ENCODE measurements at places on chromosomes 4 and X.

GRCh38 chr4:168021666-168022065, 70.7 kb upstream of the ANXA10 start:
- no peak for DNase-seq

GRCh38 chrX:397575-397974, 10.9 kb upstream of the PPP2R3B start:
- DNase-seq = no peak

GRCh38 chrX:124231451-124231759, 101.1 kb upstream of the TEX13D start:
- DNase-seq = no peak

GRCh38 chr4:107255114-107255513, 219.0 kb upstream of the DKK2 start:
- no peak for DNase-seq

DNA sequence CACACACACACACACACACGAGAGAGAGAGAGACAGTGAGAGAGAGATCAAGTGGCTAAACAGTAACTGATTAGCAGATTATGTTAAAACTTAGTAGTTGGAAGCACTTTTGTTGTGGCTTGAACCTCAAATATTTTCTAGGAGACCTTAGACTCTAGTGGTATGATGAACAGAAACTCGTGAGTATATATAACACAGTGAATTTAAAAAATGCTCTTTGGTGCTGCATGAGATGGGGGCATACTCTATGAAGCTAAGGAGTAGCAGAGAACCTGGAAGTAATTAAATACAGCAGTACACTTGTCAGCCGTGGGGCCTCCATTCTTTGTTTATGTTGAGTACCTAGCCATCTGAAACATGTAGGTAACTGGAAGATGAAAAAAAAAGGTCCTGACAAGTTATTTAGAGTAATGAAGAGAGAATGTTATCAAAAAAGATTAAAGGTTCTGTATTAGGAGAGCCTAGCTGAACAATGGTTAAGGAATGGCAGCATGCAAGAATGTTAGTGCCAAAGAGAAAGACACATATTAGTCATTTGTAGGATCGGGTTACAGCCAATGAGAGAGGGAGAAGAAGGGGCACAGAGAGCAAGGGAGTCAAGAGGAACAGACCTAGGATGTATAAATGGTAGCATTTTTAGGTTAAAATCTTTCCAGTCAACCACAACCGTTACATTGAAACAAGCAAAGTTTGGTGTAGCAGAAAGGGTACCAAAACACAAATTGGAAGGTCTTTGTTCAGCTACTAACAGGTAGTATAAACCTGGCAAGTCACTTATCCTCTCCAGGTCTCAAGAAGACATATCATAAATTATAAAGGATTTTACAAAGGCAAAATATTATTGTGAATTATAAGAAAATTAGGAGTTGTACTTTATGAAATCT, 316.7 kb upstream of the DIPK2B start:
- DNase-seq = no peak

DNA sequence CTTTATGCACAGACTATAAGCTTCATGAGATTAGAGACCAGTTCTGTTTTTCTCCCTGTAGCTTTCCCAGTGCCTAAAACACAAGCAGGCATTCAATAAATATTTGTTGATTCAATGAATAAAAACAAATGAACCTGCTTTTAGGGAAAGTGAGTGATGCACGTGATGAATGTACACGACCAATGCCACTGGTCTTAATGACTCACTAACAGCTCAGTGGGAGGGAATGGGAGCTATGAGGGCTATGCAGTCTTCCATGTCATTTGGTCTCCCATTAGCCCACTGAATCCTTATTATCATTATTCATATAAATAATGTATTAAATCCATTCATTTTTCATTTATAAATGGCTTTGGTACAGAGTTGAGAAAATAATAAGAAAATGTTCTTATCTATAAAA, 247.4 kb downstream of the FBXO8 start:
- DNase-seq = no peak

DNA sequence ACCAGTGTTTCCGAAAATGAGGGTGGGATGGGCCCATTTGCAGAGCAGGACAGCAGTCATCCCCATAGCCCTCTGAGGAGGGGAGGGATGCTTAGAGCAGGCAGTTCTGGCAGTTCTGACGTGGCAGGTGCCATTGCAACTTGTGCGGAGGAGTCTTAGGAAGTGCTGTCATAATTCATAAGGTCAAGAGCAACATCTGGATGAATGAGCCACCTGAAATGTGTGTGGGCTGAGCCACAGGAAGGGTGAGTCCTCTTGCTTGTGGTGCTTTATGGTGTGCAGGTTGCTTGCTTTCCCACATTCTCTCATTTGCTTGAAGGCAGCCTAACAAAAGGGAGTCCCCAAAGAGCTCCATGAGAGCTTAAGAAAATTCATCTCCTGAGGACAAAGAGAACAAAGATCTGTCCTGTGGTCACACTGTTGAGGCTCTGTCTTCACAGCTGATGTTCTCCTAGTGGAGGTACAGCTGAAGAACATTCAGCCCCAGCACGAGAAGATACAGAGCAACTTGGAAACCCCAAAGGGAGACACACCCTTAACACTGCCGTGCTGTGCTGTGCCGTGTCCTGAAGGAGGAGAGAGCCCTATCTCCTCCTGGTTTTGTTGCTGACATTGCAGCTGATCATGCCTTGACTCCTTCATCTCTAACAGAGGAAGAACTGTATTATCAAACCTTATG, 60.3 kb downstream of the DLG3 start:
- no peak for DNase-seq

DNA sequence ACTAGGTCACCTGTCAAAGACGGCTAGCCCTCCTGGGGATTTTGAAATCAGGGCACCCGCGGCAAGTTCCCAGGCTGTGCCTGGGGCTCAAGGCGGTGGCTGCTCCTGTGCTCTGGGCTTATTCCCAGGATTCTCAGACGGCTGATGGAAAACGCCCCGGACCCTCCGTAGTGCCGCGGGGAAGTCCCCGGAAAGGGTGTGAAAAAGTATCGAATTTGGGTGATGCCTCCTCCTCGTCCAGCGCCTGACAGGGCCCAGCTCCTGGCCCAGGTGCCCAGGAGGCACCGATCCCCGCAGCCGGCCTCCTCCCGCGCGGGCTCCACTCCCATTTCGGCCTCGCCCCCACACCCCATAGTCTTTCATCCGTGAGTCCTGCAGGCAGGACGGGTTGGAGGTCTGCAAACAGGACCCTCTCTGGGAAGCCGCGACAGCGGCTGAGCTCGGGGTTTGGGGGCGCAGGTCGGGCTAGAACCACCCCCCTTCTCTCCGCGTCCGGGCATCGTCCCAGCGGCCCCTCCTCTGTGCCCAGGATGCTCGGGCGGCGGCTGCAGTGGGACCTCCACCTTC, 1.1 kb upstream of the NSG1 start:
- no peak for DNase-seq

GRCh38 chr4:8904666-8905065, 33.0 kb upstream of the HMX1 start:
- no peak for DNase-seq

DNA sequence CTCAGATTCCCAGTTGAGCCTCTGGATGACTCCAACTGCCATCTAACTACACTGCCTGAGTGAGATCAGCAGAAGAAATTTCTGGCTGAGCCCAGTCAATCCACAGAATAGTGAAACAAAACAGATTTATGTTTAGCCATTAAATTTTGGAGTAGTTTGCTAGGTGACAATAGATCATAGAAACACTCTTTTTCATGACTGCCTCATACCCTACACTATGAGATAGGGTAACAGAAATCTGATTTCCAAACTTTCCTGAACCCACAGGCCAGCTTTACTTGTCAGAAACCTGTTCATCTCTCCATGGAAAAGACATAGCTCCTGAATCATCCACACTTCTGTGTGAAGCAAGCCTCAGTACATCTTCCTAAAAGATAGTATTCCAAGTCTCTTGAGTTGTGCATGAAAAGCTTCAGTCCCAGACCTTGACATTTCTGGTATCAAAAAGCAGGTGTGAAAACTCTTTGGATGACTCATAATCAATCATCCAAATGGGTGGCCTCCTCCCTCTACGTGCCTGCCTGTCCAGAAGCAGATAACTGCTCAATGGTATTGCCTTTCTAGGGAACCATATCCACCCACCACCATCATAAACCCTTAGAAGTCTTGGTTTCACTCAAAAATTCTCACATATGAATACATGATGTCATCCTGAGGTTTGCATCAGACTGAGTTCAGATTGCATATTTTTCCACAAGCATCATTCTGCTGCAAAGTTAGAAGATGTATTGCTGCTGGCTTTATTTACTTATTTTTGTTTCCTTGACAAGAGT, 47.5 kb upstream of the RAP2C start:
- no peak for DNase-seq

- no peak for DNase-seq
These were observed 79.2 kb downstream of the TRIML1 start for GRCh38 chr4:188218392-188218791.

DNA sequence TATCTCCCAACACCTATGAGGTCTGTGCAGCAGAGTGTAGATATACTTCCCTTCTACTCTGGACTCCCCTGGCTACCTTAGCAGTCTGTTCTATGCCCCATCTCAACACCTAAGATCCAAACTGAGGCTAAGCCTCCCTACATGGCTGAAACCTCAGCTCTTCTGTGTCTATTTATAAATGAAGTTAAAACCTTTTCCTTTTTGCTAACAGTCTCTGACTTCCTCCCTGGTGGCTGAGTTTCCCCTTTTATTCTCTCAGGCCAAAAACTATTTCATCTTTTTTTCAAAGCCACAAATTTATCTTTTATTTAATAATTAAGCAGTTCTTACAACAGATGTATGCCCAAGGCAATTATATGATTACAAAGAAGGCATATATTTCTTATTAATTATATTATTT, 111.8 kb upstream of the STIM2 start:
- no peak for DNase-seq

GRCh38 chrX:9164533-9165426, 130.9 kb upstream of the FAM9B start:
- DNase-seq = no peak

- DNase-seq = no peak
These were observed 114.3 kb upstream of the IL1RAPL1 start for GRCh38 chrX:28472926-28473325.

DNA sequence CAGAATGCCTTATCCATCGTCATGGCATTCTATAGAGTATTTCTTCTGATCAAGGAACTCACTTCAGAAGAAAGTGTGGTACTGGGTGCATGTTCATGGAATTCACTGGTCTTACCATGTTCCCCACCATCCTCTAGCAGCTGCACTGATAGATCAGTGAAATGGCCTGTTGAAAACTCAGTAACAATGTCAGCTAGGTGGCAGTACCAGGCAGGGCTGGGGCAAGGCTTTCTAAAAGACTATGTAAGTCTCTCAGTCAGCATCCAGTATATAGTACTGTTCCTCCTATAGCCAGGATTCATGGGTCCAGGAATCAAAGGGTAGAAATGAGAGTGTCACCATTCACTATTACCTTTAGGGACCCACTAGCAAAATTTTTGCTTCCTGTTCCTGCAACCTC, 15.8 kb upstream of the LDB2 start:
- no peak for DNase-seq

- no peak for DNase-seq
These were observed 14.8 kb downstream of the PJA1 start for GRCh38 chrX:69150281-69150960.

Data from effector CD4-positive, alpha-beta T cell (primary cell).